ENCODE measurements at places on chromosomes 12 and 14. TPM values are rescaled to one million over a fixed set of nuclear protein-coding genes. Genes with fewer than 3 reads are reported as not detected.

DNA sequence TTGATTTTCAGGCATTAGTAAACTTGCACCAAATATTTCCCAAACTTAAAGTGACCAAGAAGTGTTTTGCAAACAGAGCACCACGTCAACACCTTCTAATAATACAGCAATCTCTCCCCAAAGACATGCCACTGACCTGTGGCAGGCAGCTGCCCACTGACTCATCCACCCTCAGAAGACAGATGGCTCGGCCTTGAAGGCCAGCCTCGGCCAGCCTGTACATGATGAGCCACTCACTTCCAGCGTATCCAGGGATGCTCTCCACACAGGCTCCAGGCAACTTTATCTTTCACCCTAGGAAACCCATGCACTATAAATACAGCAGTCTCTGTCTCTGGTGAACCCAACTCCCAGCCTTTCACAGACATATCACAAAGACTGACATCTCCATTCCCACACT, 62.7 kb downstream of the TUNAR start:
- DNase-seq, result no peak

GRCh38 chr12:59500335-59500734, 95.5 kb upstream of the SLC16A7 start:
- no peak for DNase-seq

The LRRC43 gene
- 0.44 TPM for total RNA-seq

- DNase-seq, result no peak
Measured at GRCh38 chr12:54010053-54010971, 1.5 kb downstream of the HOXC8 start.

- no peak for DNase-seq
Measured at GRCh38 chr12:104234926-104235499, 19.4 kb downstream of the TXNRD1 start.

DNA sequence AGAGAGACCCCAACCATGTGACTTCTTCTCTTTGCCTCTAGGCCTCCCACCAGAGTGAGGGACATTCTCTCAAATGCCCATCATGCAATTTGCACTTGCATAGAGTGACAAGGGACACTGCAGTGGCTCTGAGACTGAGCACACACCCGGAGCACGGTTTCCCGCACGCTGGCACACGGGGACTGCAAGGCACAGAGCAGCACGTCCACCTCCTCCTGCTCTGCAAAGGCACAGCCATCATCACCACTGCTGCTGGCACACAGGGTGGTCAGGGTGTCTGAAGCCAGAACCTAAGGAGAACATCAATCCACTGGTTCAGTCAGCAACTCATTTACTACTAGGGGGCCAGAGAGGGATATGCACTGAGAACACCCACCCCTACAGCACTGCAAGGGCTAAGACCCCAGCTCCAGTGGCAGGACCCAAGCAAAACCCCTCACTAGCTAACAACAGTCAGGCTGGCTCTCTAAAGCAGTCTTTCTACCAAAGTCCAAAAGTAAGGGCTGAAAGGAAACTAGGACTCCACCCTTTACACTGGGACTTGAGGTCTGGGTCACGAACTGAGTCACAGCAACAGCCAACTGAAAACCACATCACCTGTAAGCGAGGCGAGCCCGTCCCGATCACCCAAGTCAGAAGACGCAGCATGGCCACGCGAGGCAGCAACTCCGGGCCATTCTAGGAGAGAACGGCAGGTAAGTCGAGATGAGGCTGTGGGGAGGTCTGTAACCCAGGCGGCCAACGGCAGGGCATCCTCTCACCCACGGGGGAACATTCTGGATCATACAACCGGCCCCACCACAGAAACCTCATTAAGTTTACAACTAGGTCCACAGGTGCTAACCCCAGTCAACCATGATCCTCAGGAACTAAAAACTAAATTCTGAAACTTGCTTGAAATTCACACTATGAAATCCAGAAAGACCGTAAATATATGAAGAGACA, 37.9 kb downstream of the GCN1 start:
- no peak for DNase-seq

DNA sequence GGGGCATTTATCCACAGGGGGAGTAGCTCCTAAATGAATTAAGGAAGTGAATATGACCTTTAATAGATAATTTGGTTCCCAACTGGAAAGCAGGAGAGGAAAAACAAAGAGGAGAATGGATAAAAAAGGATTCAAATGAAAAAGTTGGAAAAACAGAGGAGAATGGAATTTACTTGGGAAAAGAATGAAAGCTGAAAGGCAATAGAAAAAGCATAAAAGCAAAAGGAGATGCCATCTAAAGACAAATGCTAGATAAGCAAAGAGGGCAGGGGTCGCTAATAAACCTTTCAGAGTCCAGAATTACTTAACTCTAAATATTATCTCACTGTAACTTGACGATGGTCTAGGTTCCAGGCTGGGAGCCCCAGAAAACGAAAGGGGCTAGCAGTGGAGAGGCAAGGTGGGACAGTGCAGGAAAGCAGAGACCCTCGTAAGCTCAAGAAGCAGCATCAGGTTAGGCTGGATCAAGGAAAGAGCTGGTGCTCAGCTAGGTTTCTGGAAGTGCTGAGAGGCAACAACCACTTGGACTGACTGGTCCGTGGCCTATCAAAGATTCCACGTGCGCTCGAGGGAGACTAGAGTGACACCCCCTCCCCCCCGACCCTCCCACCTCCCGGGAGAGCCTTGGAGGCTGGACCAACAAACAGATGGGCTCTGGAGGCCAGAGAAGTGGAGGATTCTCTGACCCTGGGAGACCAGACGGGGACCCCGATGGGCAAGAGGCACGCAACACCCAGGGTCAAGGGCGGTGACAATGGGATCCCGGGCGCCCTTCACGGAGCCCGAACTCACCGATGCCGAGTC, 1.2 kb downstream of the SLC2A13 start:
- no peak for DNase-seq

The SERPINA12 gene
- not detected for total RNA-seq

DNA sequence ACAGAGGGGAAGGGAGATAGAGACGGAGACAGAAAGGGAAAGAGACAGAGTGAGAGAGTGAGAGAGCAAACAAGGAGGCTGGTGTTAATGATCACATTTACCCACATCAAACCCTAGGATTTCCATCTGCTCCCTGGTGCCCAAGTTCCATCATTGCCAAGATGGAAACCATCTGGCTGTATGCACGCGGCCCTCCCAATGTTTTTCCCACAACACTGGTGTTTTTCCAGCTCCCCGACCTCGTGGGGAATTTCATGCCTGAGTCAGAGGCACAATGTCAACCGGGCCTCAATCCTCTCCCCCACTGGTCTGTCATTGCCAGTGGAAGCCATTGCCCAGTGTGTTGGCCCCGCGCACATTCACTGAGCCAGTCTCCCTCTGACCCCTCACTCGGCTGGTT, 19.9 kb upstream of the BDKRB2 start:
- no peak for DNase-seq

GRCh38 chr12:128707488-128707887, 116.3 kb downstream of the SLC15A4 start:
- DNase-seq, result no peak

GRCh38 chr12:58513852-58514251, 406.5 kb downstream of the LRIG3 start:
- no peak for DNase-seq

DNA sequence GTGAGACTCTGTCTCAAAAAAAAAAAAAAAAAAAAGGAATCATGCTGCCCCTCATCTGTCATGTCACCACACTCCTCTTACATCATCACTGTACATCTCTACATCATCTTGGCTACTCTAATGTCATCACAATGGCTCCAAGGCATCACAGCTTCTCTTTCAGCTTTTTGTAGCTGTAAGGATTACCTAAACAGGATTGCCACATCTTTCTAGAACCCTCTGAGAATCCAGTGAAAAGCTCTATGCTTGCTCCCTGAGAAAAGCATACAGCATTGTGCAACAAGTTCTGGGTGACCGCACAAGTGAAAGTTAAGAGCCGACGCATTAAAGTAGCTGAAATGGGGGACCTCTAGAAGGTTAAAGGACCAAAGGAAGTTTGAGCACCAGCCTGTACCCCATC, 272.5 kb downstream of the C12orf50 start:
- DNase-seq, result no peak

The TMEM179 gene
- not detected for total RNA-seq

DNA sequence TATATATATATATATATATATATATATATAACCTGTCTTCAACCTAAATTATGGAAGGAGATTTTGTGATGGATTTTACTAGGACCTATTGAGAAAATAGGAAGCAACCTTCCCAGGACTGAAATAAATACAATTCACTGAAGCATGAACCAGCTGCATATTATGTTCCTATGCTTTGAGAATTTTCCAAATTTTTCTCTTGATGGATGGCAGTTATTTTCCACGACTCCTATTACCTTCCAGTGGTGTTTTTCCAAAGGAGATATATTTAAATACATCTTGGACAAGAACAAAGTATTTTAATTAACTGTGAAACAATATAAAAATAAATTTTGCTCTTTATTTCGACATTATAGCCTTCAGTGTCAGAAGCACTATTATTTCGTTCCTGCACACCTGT, 87.9 kb downstream of the TMTC1 start:
- DNase-seq, result no peak

GRCh38 chr14:49879646-49880204, 13.2 kb upstream of the ARF6 start:
- DNase-seq, result peak; percentile 79

- no peak for DNase-seq
Measured at GRCh38 chr14:77674931-77675330, 32.9 kb downstream of the ALKBH1 start.

DNA sequence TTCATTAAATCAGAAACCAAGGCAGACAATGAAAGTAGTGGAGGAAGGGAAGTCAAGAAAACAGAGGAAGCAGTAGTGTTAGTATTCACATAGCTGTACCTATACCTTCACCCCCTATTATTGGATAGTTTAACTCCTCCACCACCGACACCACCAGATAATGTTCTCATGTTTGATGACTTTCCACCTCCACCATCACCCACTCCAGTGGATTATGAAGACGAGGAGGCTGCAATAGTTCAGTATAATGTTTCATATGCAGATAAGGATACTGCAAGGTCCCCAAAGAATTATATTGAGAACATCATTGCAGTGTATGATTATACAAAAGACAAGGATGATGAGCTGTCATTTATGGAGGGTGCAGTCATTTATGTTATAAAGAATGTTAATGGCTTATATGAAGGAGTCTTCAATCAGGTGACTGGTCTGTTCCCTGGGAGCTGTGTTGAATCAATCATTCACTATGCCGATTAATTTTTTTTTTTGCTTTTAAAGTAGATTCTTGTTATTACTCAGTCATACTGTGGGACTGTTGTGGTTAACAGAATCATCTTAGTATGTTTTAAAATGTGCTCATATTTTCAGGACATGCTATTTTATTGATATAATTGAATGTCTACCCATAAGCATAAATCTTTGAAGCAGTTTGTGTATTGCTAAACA, 32.2 kb upstream of the KTN1 start:
- no peak for DNase-seq

The RAB2B gene
- 33.7 TPM for total RNA-seq

- no peak for DNase-seq
Measured at GRCh38 chr12:116306506-116306905, 29.0 kb upstream of the MED13L start.

The RAD51AP1 gene
- total RNA-seq, result 0.85 TPM

- no peak for DNase-seq
Measured at GRCh38 chr12:105835580-105836241, 303.0 kb downstream of the NUAK1 start.

DNA sequence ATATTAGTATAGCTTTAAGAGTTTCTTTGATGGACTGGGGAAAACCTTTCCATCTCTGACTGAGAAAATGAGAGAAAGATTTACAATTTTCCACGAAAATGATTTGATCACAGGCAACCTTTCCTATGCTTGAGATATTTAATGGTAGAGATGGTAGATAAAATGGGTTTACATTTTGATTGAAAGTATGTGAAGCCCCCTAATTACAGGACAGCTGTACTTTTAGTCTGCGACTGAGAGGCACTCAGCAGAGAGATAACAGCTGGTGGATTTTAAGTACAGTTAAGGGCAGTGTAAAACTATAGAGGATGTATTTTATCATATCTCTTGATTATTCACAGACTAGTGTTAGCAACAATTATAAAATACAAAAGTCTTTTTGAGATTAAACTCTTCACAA, 40.7 kb downstream of the C12orf50 start:
- no peak for DNase-seq

- no peak for DNase-seq
Measured at GRCh38 chr14:35047976-35048513, 2.0 kb downstream of the FAM177A1 start.

- DNase-seq, result no peak
Measured at GRCh38 chr14:104786726-104787675, 8.5 kb downstream of the AKT1 start.

- DNase-seq, result no peak
Measured at GRCh38 chr12:30884799-30885198, 41.7 kb upstream of the TSPAN11 start.

The GPRC5D gene
- total RNA-seq, result not detected

The STRAP gene
- 101 TPM for total RNA-seq

- DNase-seq, result no peak
Measured at GRCh38 chr12:29350080-29350479, 30.9 kb downstream of the ERGIC2 start.

The GUCY2C gene
- total RNA-seq, result 0.06 TPM

- DNase-seq, result no peak
Measured at GRCh38 chr12:13727707-13728195, 253.7 kb downstream of the GRIN2B start.

The CAPZA3 gene
- total RNA-seq, result not detected

DNA sequence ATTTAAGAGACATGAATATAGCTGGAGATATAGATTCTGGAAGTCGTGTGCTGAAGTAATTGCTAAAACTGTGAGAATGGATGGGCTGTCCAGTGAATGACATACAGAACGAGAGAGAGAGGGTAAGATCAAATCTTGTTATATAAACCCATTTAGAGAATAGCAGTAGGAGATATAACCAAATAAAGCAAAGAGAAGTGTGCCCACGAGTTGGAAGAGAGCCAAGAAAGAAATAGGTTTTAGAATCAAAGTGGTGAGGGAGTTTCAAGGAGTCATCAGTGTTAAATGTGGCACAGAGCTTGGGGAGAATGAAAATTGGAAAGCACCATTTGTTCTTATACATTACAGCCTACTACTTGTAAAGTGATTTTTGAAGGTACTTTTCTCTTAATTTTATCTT, 19.2 kb downstream of the TOGARAM1 start:
- DNase-seq, result no peak

The TPH2 gene
- not detected for total RNA-seq

- no peak for DNase-seq
Measured at GRCh38 chr12:42315108-42315507, 10.8 kb downstream of the ZCRB1 start.

GRCh38 chr12:80766897-80767296, 50.2 kb downstream of the MYF5 start:
- no peak for DNase-seq

DNA sequence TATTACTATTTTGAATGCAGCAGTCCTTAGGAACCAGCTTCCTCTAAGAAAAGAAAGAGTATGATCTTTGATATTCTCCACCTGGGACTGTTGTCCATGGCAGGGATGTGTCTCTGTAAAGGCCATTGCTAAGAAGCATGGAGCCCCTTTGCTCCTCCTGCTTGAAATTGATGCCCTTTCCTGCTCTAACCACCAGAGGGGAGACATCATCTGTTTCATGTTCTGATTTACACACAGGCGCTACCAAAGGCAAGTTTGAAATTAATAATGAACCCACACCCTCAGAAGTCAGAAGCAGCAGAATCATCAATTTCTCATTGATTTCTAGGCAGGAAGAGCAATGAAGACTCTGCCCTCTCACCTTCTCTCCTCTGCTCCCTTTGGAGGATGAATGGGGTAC, 253.8 kb downstream of the RMST start:
- no peak for DNase-seq

The KLRB1 gene
- 25.7 TPM for total RNA-seq

Measured in T-cell (primary cell).